ENCODE measurements at places on chromosomes 16 and 17.
A peak's percentile ranks its signal among the peaks of the same experiment; 100 is the strongest.

- DNase-seq = no peak
These were observed 9.1 kb downstream of the RMI2 start for GRCh38 chr16:11354407-11354732.

DNA sequence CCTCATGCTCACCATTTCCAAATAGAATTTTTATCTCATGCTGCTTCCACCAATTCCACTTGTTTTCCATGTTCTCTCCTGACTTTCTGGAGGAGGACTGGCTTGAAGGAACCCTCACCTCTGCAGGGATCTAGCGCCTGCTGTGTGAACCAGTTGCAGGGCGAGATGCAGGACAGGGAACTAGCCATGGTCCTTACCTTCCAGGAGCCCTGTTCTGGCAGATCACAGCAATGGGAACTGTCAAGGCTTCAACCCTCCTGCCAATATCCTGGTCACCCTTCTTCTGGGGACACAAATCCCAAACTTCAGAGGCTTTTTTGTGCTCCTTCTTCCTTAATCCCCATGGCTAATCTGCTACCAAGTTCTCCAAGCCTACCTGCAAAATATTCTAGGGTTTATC is 60.4 kb upstream of the MMP2 start:
- DNase-seq = no peak

- DNase-seq = no peak
These were observed 29.7 kb downstream of the TPSG1 start for GRCh38 chr16:1195393-1195666.

DNA sequence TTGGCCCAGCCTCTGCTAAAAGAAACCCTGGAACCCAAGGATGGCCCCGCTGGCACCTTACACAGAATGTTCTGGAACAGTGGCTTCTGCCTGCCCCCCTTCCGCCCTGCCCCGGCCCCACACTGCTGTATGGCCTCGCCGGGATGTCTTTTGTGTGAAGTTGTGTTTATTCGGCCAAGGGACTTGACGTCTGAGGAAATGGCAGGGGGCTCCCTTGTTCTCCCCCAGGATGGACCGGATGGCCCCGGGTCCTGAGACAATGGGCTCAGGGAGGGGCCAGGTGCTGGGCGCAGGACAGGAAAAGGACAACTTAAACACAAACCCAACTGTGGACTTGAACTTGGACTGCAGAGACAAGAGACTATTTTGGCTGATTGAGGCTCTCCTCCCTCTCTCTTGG is 81.6 kb upstream of the GSE1 start:
- no peak for DNase-seq

DNA sequence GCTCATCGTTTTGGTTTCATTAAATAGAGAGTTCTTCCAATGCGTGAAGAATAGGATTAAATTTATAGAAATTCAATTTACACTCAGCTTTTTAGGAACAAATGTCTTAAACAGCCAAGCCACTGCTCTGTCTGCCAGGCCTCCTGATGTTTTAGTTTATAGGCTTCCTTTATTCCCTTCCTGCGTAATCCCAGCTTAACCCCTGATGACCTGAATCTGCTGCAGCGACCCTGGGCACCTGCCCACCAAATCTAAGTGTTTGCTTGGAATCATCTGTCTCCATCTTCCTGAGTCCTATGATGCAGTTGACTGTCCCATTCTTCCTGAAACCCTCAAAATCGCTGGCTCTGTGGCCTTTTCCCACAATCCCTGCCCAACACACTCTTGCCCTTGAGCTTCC is 179.9 kb downstream of the GSG1L start:
- no peak for DNase-seq

GRCh38 chr17:19510903-19511302 is 22.8 kb upstream of the SLC47A1 start:
- DNase-seq = no peak

DNA sequence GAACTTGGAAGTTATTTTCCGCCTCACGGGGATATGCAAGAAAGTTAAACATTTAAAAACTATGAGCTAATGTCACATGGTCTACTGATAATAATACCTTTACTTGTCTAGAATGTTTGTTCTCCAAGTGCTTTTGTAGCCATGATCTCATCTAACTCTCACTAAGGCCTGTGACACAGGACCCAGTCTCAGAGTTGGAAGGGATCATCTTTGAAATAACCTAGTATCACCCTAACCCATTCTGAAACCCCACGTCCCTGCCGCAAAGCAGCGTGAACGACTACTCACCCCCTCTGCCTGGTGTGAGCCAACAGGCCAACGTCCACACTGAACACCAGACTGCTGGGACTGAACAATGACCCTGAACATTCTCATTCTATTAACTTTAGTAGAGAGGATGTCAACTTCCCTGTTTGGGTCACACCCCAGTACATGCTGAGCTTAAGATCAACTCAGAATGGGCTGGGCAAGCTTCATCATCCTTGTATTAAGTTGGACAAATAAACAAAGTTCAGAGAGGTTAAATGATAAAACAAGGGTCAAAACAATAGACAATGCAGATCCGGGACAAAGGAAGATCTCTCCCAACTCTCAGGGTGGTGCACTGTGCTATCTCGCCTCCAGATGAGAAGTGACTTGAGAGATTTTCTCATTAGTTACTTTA is 54.8 kb upstream of the BCAR1 start:
- peak; percentile 65 for DNase-seq

- DNase-seq = no peak
These were observed 25.1 kb downstream of the STAT5B start for GRCh38 chr17:42251115-42251514.

- DNase-seq = no peak
These were observed 156.8 kb upstream of the CHMP6 start for GRCh38 chr17:80834893-80835275.

- no peak for DNase-seq
These were observed 36.0 kb downstream of the ITFG1 start for GRCh38 chr16:47424846-47425245.

DNA sequence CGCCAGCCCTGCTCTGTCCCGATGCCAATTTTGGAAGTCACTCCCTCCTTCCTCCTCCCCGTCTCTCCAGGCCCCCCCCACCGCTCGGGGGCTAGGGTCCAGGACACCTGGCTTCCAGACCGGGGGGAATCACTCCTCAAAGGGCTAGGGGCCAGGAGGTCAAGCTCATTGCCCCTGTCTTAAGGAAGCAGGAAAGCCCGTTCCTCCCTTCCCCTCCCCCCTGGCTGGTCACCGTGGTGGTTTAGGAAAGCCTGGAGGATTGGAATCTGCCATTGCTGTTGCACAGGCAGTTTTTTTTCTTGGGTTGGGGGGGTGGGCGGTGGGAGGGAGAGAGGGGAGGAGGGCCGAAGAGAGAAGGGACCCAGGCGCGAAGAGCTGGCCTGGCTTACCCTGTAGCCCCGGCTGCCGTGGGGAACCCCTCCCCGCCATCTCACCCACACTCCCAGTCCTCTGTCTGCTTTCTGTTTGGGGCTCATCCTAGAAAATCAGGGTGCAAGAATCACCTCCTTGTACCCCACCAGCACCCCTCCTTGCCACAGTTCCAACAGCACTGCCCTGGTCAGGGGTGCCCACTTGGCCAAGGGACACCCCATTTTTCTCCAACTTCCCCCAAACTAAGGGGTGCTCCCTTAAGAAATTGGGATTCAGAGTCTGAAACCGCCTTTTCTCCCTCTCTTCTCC is 2.9 kb upstream of the BCL6B start:
- peak; percentile 71 for DNase-seq

- DNase-seq = no peak
These were observed 11.4 kb upstream of the OGFOD3 start for GRCh38 chr17:82429824-82430223.

- DNase-seq = no peak
These were observed 26.2 kb downstream of the SLC39A11 start for GRCh38 chr17:73066148-73066884.

GRCh38 chr17:64448665-64449512 is at the start of gene MILR1:
Gene MILR1 (plus strand): TSS chr17:64449115. CDS start chr17:64449169, 54 bp downstream.
- DNase-seq = no peak

- DNase-seq = no peak
These were observed 21.7 kb upstream of the VWA3A start for GRCh38 chr16:22070361-22071330.

GRCh38 chr17:47254403-47254943 is 846 bp downstream of the ITGB3 start:
- DNase-seq = no peak

DNA sequence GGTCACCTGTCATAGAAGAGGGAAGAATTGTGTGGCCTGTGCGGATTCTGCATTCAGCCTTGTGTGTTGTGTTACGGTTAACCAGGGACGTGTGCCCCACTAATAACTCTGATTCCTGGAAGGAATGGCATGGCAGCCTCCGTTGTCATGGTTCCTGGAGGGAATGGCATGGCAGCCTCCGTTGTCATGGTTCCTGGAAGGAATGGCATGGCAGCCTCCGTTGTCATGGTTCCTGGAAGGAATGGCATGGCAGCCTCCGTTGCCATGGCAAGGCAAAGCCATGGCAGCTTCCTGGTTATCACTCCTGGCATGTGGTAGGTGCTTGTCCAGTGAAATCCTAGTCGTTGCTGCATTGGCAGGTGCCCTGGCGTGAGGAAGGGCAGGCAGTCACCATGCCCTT is 8.9 kb downstream of the SPG7 start:
- no peak for DNase-seq

DNA sequence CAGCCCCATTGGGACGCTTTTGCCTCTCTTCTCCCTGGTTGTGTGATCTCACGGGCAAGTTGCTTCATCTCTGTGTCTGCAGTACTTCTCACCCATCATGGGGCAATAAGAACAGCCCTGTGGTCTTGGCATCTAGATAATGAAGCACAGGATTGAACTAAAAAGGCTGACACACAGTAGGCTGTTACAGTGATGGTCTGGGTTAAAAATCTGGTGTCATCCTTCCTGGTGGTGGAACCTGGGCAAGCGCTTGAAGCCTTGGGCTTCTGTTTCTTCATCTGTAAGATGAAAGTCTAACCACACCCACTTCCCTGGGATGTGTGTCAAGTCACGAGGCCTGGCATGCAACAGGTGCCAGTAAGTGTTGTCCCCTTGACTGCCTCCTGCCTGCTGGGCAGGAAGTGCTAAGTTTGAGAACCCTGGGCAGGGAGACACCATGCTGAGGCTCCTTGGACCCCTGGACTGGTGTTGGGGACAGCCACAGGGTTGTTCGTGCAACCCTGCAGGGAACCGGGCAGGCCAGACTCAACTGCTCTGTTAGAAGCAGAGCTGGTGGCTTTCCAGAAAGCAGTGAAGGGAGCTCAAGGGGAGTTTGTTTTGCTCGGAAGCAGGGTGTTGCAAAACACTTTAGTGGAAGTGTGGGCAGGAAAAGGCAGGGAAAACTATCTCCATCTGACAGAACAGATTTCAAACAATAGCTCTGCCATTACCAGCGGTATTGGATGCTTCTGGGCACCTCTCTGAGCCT is 5.9 kb upstream of the MAP2K3 start:
- peak; percentile 88 for DNase-seq

GRCh38 chr17:55706808-55707773 is 15.6 kb downstream of the TMEM100 start:
- DNase-seq = no peak

DNA sequence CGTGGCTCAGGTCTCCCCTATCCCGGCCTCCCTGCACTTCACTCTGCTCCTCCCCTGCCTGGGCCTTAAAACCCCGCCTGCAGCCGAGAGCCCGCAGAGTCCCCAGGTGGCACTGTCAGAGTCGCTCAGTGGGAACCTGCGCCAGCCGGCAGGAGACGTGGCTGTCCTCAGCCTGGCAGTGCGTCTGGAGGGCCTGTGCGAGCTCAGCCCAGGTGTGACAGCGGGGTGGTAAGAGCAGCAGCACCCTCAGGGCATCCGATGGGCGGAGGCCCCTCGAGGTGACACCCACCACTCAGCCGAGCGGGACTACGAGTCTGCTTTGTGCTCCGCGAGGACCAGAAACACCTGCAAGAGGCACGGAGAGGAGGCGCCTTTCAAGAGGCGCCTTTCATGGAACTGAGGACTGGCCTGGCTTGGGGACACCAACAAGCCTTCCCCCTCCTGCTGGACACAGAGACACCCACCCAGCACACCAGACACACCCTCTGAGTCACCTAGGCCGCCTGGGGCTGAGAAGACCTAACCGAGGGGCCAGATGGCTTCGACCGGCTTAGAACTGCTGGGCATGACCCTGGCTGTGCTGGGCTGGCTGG is at the start of gene CLDN9:
Gene CLDN9, plus strand, starts transcription at position 96 of the 593 bp plus-strand sequence. Its CDS starts 440 bp downstream, at position 536.
- DNase-seq = peak; percentile 73

GRCh38 chr17:55564081-55564480 is 52.8 kb upstream of the SMIM36 start:
- DNase-seq = no peak

DNA sequence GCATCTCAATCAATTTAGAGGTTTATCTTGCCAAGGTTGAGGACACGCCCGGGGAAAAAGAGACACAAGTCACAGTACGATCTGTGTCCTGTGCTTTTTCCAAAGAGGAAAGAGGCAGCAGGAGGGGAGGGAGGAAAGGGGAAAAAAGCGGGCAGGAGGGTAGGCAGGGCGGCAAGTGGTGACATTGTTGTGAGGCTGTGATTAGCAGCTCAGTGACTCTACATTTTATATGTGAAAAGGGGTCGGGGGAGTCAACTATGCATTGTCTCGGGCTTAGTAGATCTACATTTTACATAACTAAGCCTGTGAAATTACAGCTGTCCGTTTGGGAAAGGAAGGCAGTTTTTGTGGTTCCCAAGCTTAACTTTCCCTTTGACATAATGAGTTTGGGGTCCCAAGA is 22.2 kb upstream of the RIPOR1 start:
- no peak for DNase-seq

DNA sequence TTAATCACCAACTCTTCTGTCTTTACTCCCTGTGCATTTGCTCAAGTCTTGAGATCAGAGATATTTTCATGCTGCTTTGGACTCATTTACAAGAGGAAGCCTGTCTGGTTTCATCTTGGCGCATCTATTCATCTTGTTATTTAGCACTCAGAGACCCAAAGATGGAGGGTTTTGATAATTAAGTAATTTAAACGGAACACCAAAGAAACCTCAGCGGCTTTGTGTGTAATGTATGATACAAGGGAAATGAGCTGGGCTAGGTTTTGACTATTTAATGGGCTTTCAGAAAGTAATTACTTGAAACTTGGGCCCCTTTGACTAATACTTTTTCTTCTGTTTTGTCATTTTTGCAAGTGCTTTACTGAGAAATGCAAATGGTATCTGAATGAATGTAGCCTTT is 66.2 kb upstream of the CACNG3 start:
- no peak for DNase-seq

Measured in mucosa of descending colon (tissue), 3 donors.